ENCODE measurements at places on chromosomes 6 and 20.

- DNase-seq, result no peak
These were observed 86.6 kb upstream of the QKI start for GRCh38 chr6:163327921-163328320.

DNA sequence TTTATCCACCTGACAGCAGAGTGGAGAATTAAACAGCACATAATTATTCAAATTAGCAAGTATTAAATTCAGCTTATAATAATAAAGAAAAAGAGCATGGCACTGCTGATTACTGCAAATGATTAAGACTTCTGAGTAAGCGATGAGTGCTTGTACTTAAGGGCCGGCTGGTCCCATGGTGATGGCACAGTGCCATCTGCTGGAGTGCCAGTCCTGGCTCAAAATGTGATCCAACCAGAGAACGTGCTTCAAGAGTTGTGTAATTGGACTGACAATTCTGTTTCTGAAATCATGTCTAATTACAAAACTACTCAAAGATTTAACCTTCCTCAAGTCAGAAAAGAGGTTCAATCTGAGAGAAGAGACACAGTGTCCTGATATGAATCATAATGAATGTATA is 181.6 kb upstream of the RGS17 start:
- DNase-seq, result peak; percentile 25

DNA sequence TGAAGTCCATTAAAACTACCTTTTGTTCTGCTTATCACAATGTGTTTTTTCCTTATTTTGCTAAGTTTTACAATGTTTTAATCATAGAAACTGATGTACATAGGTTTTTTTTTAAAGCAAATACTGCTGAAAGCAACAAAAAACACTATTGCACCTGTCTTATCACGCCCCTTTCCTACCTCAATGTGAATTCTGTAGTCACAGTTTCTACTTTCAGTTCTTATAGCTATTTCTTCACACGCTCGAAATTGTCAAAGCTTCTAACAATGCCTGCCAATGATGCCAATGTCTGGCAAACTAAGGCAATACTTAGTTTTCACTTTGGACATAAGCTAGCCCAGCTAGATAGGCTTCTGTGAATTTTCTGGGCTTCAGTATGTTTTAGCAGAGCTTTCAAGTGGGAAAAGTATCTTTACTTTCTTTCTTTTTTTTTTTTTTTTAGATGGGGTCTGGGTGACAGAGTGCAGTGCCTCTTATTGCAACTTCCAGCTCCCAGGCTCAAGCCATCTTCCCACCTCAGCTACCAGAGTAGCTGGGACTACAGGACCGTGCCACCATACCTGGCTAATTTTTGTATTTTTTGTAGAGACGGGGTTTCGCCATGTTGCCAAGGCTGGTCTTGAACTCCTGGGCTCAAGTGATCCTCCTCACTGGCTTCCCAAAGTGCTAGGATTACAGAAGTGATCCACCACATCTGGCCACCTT is 85.5 kb upstream of the HTR1B start:
- DNase-seq, result no peak

DNA sequence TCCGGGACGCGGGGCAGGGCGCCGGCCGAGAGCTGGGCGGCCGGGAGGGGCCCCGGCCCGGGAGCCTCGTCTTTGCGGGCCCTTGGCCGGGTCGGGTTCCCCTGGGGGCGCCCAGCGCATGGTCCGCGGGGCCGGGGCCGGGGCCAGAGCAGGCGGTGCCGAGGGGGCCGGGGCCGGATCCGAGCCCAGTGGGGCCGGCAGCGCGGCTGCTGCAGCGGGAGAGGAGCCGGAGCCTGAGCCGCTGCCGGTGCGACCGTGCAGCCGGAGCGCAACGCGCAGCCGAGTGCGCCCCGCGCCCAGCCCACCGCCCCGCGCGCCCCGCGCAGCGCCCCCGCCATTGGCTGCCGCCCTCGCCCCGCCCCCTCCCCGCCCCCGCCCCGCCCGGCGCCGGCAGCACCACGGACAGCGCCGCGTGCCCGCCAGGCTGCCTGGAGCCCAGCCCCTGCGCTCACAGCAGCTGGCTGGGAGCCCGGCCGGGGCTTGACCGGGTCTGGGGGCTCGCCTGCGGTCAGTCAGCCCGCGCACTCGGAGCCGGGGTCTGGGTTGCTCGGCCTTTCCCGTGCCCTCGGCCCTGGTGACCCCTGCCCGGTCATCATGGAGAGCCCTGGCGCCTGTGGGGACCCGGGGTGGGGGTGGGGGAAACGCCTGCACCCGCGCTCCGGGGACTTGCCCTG is at the start of gene HRH3:
Gene HRH3 (minus strand): TSS at position 287 of the 674 bp plus-strand sequence. CDS start 308 bp downstream, outside the sequence.
- DNase-seq, result peak; percentile 54

- peak; percentile 24 for DNase-seq
These were observed 14.1 kb downstream of the UBE3D start for GRCh38 chr6:83051377-83052172.

DNA sequence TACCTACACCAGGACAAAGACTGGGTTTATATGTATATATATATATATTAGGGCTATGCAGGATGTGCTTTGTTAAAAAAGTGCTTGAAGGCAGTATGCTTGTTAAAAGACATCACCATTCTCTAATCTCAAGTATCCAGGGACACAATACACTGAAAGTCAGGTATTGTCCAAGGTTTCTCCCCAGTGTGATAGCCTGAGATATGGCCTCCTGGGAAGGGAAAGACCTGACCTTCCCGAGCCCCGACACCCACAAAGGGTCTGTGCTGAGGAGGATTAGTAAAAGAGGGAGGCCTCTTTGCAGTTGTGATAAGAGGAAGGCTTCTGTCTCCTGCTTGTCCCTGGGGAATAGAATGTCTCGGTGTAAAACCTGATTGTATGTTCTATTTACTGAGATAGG is 156.9 kb downstream of the GPX5 start:
- DNase-seq, result no peak

GRCh38 chr6:121533321-121533841 is 97.9 kb downstream of the GJA1 start:
- DNase-seq, result peak; percentile 36

GRCh38 chr20:22821081-22821727 is 213.9 kb upstream of the SSTR4 start:
- DNase-seq, result no peak

GRCh38 chr20:31966991-31967655 is 828 bp upstream of the XKR7 start:
- DNase-seq, result no peak

- DNase-seq, result no peak
These were observed 44.5 kb upstream of the LAMA4 start for GRCh38 chr6:112298816-112299281.

GRCh38 chr20:63939061-63939935 is 16.9 kb downstream of the UCKL1 start:
- DNase-seq, result no peak

- DNase-seq, result no peak
These were observed 129.5 kb downstream of the LRRC1 start for GRCh38 chr6:53924277-53924676.

DNA sequence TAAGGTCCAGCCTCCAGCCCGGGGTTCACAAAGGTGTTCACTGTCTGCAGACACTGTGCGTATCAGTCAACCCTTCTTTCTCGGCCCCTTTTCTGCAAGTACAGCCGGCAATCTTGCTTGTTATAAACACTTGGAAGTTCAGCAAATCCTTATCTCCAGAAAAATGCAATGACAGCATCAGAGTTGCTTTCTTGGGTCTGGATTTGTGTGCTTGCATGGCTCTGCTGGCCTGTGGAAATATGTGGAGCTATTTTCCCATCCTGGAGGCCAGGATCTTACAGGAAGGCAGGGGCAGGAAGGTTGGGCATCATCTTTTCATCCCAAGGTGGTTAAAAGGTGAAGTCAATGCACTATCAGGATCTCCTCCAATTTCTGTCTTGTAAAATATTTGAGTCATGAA is 100.3 kb downstream of the SMOC2 start:
- no peak for DNase-seq

DNA sequence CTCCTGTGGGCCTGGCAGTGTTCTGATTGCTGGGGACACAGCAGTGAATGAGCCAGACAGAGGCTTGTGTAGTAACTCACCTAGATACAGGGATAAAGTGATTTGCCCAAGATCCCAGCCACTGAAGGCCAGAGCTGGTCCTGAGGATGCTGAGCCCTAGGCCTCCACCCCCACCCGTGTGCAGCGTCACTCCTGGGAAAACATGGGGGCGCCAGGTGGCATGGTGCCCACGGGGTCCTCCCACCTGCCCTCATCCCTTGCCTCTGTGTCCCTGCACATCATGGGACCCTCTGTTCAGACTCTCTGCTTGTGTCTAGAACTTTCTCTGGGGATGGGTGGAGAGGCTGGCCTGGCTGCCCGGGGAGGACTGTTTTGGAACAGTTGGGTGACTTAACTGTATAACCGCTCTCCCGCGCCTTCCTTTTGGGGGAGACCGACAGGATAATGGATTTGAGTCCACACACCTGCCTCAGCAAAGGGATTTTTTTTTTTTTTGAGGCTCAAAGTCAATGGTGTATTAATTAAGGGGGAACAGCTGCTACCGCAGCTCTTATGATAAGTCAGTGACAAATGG is 19.6 kb downstream of the LEMD2 start:
- no peak for DNase-seq

GRCh38 chr6:35776364-35777215 is at the start of gene CLPSL2:
Gene CLPSL2 (plus strand): TSS chr6:35776598. CDS start chr6:35776619, 21 bp downstream.
- no peak for DNase-seq

- no peak for DNase-seq
These were observed 170.3 kb upstream of the TAB2 start for GRCh38 chr6:149147195-149147594.

DNA sequence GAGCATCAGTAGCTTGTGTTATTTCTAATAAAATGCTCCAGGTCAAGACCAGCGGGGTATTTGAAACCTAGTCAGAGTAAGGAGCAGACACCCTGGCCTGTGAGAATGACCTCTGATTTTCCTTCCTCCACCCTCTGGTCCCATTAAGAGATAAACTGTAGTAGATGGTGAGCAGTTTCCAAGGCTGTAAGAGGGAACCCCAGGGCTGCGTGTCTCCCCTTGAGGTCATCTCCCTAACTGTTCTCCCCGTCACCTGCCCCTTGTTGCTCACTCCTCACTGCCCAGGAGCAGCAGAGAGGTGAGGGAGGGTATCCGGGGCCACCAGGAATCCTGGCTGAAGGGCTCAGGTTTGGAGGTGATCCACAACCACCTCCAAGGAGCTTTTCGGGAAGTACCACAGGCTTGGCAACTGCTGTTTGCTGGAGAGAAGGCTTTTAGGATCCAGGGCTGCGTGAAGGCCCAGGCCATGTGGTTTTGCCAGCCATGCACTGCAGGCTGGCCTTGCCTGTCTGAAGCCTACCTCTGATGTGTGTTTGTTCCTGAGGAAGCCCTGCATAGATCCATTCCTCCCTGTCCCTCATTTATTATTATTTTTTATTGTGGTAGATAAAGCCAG is 62.5 kb downstream of the RREB1 start:
- DNase-seq, result no peak

GRCh38 chr20:48644286-48644828 is 183.4 kb downstream of the PREX1 start:
- DNase-seq, result no peak

GRCh38 chr6:149454346-149454848 is 30.4 kb downstream of the ZC3H12D start:
- no peak for DNase-seq

DNA sequence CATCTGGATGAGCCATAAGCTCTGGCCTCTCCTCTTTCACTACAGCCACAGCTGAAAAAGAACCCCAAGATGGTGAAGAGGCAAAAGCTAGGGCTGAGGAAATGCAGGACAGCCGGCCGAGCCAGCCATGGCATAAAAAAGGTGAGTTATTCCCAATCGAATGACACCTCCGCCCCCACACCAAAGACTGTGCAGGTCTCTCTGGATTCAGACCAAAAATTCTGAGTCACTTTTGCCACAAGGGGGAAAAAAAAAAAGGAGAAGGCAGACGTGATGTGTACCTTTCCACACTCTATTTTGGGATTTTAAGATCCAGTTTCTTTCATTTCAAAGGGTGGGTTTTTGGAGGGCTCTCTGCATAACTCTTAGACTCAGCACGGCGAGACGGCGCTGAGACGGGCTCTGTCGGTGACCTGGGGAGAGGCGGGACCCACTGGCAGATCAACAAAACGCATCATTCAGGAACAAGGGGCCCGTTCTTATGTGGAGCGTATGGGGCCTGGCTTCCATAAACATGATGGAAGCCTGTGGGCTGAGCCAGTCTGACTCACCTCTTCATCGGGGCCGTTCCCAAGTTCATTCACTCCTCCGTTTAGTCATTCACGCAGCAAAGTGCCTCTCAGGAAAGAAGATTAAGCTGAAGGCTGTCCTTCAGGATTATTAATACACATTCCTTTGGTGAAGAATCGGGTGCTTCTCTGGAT is 54.8 kb downstream of the NFATC2 start:
- no peak for DNase-seq

- no peak for DNase-seq
These were observed 25.9 kb downstream of the LYRM4 start for GRCh38 chr6:5234874-5235273.

DNA sequence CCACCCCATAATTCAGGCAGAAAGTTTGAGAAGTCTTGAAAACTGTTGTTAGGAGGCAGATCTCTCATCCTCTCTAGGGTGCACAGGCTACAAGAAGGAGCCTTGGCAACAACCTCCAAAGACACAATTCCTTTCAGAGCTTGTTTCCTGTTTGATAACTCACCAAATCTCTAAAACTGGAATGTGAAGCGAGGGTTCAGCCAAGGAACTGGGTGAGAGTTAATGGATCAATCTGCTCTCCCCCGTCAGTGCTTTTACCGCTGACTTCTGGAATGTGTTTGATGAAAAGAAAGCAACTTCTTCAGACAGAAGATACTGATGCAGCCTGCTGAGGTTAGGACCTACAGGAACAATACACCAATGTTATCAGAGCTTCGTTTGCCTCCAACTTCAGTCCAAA is 171.8 kb upstream of the BMP2 start:
- no peak for DNase-seq

DNA sequence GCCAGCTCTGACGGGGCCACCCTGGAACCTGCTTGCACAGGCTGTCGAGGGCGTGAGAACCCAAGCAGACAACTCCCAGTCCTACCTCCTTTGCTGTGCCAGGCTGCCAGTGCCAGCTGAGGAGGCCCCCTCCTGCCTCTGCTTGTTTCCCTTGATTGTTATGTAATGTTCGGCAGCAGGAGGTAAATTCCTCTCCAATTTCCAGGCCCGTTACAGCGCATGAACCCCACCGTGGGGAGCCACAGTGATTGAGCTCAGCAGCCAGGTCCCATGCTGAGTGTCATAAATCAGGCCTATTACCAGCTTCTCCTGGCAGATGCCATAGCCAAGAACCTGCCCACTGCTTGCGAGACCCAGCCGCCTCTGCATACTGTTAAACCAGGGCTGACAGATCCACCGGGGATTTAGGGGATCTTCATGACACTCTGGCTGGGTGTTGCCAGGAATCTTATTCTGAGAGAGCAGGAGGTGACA is 320.5 kb downstream of the DHX35 start:
- peak; percentile 77 for DNase-seq

- peak; percentile 41 for DNase-seq
These were observed 11.1 kb upstream of the EXOC2 start for GRCh38 chr6:704046-704445.

- no peak for DNase-seq
These were observed 26.0 kb upstream of the SLC22A23 start for GRCh38 chr6:3482869-3483268.

All from COR-L47 (cell line).